ENCODE measurements at places on chromosomes 16 and 17.

GRCh38 chr17:29205047-29205446 is 24.8 kb upstream of the MYO18A start:
- DNase-seq = no peak

GRCh38 chr16:19294156-19294649 is 8.7 kb downstream of the CLEC19A start:
- DNase-seq = no peak

- DNase-seq = no peak
Observed at GRCh38 chr17:70653850-70654249, 484.5 kb downstream of the KCNJ2 start.

GRCh38 chr17:2025220-2025621 is at the start of gene RTN4RL1:
TSS of gene RTN4RL1 (minus strand) at chr17:2025334. CDS start at chr17:2024865, 469 bp downstream.
- DNase-seq = peak; percentile 43

- no peak for DNase-seq
Observed at GRCh38 chr17:81428948-81429774, 33.9 kb downstream of the BAHCC1 start.

DNA sequence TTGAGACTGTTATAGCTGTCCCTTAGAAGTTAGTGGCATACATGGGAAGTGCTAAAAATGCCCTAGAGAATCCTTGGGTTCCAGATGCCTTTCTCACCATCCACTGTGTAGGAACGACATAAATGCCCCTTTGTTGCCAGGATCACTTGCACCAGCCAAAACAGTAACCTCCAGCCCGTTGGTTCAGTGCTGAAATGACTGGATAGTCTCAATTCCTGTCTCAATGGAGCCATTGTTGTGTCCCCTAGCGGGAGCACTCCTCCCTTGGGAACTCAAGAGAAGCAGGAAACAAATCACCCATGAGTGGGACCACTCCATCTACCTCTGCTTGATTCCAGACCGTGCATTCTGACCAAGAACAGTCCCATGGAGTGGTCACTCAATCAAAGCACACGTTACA is 23.1 kb downstream of the MPHOSPH6 start:
- DNase-seq = no peak

DNA sequence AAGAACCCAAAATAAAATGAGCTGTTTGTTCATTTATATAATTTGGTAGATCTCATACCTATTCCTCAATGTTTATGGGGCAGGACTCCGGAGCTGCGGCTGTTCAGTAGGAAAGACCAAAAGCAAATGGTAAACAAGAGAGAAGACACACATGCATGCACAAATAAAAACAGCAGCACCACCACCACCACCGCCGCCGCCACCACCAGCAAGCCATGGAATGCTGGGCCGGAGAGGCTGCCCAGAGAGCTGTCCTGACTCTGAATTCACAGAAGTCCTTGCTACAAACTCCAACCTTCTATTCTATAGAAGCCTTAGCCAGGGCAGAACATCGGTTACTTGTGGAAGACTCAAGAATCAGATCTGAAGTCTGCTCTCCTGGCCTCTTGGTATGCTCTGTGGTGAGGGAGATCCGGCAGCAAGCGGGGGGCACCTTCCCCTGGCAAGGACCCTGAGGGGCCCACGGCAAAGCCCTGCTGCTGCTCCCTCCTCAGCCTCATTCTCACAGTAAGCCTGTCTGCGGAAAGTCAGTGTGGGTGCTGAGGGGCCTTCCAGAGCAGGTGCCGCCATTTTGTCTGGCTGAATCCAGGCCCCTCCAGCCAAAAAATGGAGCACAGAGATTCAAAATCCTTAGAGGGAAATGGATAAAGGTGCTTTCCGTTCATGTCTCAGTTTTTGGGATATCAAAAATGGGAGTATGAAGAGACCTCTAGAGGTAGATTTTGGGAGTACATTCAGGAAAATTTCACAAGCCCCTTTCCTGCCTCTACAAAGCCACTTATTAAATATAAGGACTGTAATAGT is 6.4 kb upstream of the FOXJ1 start:
- no peak for DNase-seq

- DNase-seq = no peak
Observed at GRCh38 chr17:82674656-82675475, 23.6 kb downstream of the RAB40B start.

DNA sequence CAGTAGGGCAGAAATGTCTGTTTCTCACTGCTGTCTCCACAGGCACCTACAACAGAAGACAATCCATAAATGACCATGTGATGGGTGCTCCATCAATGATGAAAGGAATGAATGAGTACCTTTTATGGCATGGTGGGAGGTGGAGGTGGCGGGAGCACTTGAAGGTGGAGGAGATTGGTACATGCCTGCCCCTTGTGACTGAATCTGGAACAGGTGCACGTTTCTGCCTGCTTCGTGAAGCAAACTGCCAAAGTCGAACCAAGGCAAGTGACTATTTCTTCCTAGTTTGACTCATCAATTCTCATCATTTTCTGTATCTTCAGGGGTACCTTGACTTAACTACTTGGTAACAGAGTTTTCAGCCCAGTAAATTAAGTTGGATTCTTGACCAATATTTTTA is 25.4 kb downstream of the CDRT15 start:
- no peak for DNase-seq

DNA sequence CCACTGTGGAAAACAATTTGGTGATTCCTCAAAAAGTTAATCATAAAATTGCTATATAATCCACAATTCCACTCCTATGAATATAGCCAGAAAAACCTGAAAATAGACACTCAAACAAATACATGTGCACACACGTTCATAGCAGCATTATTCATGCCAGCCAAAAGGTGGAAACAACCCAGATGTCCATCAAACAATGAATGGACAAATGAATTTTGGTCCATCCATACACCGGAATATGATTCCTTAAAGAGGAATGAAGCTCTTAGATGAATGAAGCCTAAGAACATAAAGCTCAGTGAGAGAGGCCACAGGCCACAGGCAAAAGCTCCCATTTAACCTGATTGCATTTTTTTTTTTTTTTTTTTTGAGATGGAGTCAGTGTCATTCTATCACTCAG is 114.6 kb upstream of the TNRC6C start:
- DNase-seq = no peak

- DNase-seq = no peak
Observed at GRCh38 chr17:75722076-75722475, 817 bp downstream of the ITGB4 start.

GRCh38 chr16:83245061-83245460 is 562.7 kb upstream of the HSBP1 start:
- DNase-seq = no peak

GRCh38 chr17:57565176-57565575 is 179.9 kb downstream of the CCDC182 start:
- no peak for DNase-seq

Measured in stimulated activated CD8-positive, alpha-beta memory T cell treated with anti-CD3 and anti-CD28 coated beads, Interleukin-7, amount 100 ng/mL, for 1 hour (primary cell).